Stimulated activated CD8-positive, alpha-beta memory T cell treated with anti-CD3 and anti-CD28 coated beads, Interleukin-7, amount 100 ng/mL, for 1 hour (primary cell): ENCODE measurements at places on chromosomes 11 and 22.

- DNase-seq, result no peak
These were observed 58.1 kb downstream of the LINC01488 start for GRCh38 chr11:69539416-69540117.

DNA sequence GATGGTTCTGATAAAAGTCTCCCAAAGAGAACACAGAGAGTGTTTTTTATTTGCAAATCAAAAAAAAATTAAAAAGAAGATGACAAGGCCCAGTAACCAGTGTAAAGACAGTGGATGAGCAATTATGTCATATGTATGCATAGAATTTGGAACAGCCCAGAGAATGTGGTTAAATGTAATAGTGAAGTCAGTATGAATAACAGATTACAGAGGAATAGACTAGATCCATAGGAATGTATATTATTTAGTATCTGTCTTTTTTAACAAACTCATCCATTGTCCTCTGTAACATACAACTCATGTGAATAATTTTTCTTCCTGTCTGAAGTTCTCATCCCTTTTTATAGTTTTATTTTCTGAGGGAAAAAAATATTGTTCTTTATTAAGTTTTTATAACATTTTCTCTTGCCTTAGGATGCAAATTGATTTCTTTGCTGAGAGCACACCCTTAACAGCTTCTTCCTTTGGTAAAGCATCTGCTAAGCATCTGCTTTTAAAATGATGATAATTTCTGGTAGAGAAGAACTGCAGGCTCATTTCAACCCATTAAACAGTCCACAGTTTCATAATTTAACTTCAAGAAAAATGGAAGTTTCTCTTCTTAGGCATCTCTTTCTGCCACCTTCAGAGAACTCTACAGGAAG, 266.5 kb upstream of the MTNR1B start:
- no peak for DNase-seq

- no peak for DNase-seq
These were observed 5.2 kb upstream of the TNFRSF13C start for GRCh38 chr22:41931701-41932269.

DNA sequence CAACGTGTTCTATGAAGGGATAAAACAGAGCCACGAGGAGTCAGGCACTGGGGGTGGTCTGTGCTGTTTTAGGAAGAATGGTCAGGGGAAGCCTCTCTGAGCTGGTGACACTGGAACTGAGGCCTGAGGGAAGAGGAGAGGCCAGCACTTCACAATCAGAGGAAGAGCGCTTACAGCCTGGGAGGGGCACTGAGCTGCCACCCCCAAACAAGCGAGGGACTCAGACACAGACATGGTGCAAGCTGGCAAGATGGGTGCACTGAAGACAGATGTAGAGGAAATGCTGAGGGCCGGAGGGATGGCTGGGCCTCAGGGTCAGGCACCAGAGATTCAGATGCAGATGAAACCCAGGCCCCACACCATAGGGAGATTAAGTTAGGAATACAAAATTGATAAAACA, 40.0 kb upstream of the TP53I11 start:
- DNase-seq, result no peak

GRCh38 chr22:17100621-17101020, 15.8 kb downstream of the IL17RA start:
- no peak for DNase-seq

GRCh38 chr22:35542157-35542938, 1.7 kb downstream of the RASD2 start:
- DNase-seq, result no peak

DNA sequence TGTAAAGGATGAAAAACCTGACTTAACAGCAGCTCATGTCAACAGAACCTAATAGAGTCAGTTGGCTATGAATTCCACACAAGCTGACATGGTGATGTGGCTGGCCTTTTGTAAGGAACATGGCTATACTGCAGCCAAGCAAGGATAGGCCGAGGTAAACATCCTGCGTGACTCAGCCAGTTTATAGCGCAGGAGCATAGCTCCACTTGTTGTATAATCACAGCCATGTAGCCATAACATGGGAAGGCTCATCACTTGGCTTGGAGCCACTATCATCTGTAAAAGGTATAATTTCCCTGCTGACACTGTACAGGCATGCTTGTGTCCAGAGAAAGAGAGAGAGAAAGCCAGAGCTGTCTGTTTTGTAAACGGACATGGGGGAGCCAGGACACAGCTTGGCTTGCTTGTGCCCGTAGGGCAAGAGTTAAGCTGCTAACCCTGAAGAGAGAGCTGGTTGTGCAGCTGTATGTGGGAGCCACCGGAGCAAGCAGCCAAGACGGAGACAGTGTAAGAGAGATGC, 104.4 kb upstream of the PLET1 start:
- no peak for DNase-seq

DNA sequence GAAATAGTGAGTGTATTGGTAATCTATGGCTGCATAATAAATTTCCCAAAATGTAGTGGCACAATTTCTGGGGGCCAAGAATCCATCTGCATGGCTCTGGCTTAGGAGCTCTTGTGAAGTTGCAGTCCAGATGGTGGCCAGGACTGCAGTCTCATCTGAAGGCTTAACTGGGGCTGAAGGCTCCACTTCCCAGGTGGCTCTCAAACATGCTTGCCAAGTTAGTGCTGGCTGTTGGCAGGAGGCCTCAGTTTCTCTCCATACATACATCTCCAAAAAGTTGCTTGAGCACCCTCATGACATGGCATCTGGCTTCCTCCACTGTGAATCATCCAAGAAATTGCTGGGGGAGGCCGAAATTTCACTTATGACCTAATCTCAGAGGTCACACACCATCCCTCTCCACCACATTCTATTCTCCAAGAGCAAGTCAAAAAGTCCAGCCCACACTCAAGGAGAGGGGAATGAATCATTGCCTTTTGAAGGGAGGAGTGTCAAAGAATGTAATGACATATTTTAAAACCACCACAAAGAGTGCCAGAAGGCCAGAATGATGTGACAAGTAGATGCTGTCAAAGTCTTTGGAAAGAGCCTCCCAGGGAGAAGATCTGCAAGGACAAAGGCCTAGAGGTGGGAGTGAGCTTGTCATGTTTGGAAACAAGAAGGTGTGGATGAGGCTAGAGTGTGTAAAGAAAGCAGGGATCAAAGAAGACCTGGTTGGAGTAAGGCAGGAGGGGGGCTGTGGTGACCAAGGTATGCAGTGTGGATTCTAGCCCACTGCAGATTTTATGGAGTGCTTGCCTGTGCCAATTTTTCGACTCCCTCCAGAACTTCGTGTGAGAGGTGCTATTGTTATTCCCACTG, 566.2 kb downstream of the MIAT start:
- DNase-seq, result no peak

- no peak for DNase-seq
These were observed 6.8 kb upstream of the SUN2 start for GRCh38 chr22:38762551-38762983.

GRCh38 chr11:19091366-19091765, 25.6 kb upstream of the ZDHHC13 start:
- no peak for DNase-seq

GRCh38 chr11:7793233-7793632, 3.5 kb downstream of the OR5P2 start:
- DNase-seq, result no peak

DNA sequence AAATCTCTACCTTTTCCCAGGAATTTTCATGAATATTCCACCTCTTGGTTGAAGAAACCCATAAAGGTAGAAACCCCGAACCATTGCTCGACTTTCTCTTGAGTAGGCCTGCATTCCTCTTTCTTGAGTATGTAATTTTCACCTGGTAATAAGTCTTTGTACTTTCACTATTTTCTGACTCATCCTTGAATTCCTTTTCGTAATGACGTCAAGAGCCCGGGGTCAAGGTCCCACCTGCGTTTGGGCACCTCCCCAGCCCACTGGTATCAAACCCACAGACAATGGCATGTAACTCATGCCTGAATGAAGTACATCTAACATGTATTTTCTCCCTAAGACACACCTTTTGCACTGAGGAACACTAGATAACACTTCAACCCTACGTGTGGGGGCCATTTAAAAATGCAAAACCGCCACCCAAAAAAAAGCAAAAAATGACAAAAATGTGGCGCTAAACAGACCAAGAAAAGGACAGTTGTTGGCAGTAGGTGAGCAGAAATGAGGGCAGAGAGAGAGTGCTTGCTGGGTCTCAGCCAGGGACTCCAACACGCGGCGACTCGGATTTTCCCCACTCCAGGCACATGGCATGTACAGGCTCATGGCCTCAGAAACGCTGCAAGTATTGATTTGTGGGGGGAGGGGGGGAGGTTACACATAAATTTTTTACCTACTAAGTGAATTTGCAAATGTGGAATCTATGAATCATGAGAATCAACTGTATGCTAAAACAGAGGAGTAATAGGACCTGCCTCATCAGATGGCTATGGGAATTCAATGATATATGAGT, 4.1 kb upstream of the C11orf24 start:
- DNase-seq, result no peak

GRCh38 chr11:45082744-45083543, 63.5 kb upstream of the PRDM11 start:
- DNase-seq, result no peak

GRCh38 chr11:118442301-118442700, 6.0 kb downstream of the KMT2A start:
- no peak for DNase-seq

- DNase-seq, result no peak
These were observed 66.9 kb downstream of the BCR start for GRCh38 chr22:23246982-23247766.

DNA sequence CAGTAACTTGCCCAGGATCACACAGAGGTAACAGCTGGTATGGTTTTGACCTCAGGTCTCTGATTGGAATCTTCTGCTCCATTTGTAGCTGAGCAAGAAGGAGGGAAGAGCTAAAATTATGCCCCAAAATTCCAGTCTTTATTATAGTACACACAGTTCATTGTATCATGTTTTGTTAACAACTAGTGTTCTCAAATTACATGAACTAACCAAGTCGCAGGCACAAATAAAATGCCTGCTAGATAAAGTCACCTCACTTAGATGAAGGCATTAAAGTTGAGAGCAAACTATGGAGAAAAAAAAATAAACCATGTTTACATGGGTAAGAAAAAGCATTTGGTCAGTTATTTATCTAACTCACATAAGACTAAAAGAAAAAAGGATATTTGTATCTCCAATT, 58.8 kb downstream of the PDGFD start:
- no peak for DNase-seq

- DNase-seq, result no peak
These were observed 45.3 kb downstream of the PC start for GRCh38 chr11:66912911-66913310.

GRCh38 chr22:37710675-37711074, 13.8 kb downstream of the TRIOBP start:
- no peak for DNase-seq

GRCh38 chr11:102347462-102348370, 702 bp downstream of the BIRC2 start:
- no peak for DNase-seq

- no peak for DNase-seq
These were observed 11.1 kb downstream of the NAV2 start for GRCh38 chr11:19723572-19724342.

- no peak for DNase-seq
These were observed 89.6 kb upstream of the API5 start for GRCh38 chr11:43222215-43222614.

- DNase-seq, result no peak
These were observed 288.4 kb upstream of the PITPNB start for GRCh38 chr22:28207281-28208030.

DNA sequence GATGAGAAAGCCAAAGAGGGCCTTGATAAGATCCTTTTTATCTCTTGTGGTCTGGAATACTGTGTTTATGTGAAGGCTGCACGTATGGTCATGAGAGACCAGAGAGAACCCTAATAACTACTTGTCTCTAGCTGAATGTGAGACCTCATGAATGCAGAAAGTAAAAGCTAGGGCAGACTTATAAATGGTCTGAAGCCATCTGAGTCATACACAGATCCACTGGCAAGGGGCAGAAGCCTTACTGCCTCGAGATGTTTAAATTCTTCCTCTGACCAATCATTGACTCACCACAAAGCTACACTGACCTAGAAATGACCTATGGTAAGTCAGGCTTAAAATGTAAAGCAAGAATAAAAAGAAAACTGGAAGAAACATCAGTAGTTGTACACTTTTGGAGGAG, 22.7 kb upstream of the OR4B1 start:
- no peak for DNase-seq

- no peak for DNase-seq
These were observed 3.4 kb downstream of the JAML start for GRCh38 chr11:118221419-118221818.
